ENCODE measurements at places on chromosomes 4 and X. TPM values are rescaled to one million over a fixed set of nuclear protein-coding genes. Genes with fewer than 3 reads are reported as not detected.
A peak's percentile ranks its signal among the peaks of the same experiment; 100 is the strongest.

The CENPVL2 gene
- 0.41 TPM for total RNA-seq

The TMEM156 gene
- 0.18 TPM for total RNA-seq

The CFP gene
- total RNA-seq: 0.18 TPM

GRCh38 chrX:46165411-46165810, 379.8 kb downstream of the ZNF674 start:
- DNase-seq: peak; percentile 80

DNA sequence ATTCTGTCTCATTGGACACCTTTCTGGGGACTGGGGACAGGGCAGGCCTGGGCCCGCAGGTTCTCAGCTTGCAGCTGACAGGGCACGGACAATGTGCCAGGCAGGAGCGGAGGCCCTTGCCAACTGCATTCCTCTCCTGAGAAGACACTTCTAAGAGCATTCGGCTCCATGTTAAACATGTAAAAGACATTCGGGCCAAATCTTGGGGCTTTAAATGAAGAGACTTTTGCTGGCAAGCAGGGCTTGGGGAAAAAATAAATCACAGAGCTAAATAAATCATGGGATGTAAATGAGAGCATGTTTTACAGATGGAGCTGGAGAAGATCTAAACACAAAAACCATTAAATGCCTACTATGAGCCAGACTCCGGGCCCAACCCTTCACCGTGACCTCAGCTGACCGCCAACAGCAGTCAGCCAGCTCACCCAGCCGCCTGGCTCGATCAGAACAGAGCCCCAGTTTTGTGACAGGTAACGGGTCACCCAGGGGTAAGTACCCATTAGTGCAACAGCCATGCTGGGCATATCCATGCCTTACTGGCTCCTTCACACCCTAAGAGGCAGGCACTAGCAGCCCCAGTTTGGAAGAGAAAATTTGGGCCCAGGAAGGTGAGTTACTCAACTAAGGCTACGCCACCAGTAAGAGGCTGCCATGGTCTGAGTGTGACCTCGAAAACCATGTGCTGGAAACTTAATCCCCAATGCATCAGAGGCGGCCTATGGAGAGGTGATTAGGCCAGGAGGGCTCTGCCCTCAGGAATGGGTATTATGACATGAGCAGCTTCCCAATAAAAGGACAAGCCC, 14.7 kb downstream of the WDR1 start:
- DNase-seq: no peak

GRCh38 chr4:115274545-115274944, 161.1 kb upstream of the NDST4 start:
- no peak for DNase-seq

GRCh38 chrX:44795945-44796450, 47.8 kb upstream of the DUSP21 start:
- no peak for DNase-seq

- no peak for DNase-seq
Measured at GRCh38 chrX:7091923-7092322, 55.6 kb upstream of the STS start.

DNA sequence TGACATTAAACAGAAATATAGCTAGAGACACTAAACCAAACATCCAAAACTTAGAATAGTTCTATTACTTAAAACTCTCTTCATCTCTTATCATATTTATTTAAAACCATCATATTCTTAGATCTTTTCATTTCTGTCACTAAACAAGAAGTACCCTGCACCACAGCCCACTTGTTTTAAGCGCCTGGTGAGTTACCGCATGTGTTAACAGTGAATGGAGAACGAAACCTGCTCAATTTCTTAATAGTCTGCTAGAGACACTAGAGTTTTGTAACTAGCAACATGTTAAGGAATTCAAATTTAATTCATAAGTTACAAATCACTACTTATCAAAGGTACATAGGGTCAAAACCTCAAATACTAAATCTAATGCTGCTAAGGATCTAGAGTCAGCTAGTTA, 111.5 kb downstream of the FBXW7 start:
- no peak for DNase-seq

DNA sequence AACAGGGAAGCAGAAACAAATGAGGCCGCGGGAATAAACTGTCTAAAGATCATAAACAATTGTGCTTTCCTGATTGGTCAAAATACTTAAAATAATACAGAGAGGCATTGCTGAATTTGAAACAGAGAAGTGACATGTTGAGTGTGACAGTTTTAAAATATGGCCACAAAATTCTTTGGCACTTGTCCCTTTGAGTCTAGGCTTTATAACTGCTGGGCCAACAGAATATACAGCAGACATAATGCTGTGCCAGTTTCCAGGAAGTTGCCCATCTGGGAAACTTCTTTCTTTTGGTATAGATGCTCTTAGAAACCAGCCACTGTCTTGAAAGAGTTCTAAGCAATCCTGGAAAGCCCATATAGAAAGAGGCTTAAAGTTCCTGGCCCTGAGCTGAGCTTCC, 668.4 kb downstream of the CENPC start:
- no peak for DNase-seq
